ENCODE measurements at places on chromosomes 12 and 14.

GRCh38 chr14:63905370-63905769 lies 52.6 kb downstream of the SYNE2 start:
- DNase-seq = no peak

DNA sequence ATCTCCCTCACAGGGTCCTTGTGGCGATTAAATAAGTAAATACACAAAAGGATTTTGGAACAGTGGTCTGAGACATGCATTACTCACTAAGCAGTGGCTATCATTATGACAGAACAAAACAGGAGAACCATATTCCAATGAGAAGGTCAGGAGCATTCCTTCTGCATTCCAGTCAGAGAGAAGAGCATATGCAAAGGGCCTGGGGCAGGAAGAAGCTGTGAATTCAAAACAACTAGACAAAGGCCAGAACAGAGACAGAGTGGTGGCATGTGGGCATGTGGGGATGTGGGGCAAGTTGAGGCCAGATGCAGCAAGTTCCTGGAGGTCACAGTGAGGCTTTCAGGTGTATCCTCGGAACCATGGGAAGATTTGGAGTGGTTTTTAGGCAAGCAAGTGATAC lies 70.1 kb upstream of the VRK1 start:
- no peak for DNase-seq

GRCh38 chr14:70257526-70257925 lies 68.8 kb upstream of the SLC8A3 start:
- DNase-seq = no peak

GRCh38 chr14:36618641-36619040 lies 36.2 kb upstream of the NKX2-8 start:
- no peak for DNase-seq

DNA sequence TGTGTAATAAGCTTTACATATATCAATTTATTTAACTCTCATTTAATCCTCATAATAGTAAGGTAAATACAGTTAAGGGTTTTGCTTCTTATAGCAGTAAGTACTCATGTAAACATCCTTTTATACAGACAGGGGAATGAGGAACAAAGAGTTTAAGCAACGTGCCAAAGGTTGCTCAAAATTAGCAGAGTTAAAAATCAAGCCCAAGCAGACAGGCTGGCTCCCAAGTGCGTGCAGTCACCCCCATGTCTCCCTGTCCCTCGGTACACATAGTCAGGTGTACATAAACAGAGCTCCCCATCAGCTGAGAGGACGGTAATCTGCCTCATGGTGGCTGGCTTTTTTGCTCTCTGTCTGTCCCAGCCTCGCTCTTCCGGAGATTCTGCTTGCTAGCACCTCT lies 126.4 kb downstream of the DERA start:
- DNase-seq = no peak

DNA sequence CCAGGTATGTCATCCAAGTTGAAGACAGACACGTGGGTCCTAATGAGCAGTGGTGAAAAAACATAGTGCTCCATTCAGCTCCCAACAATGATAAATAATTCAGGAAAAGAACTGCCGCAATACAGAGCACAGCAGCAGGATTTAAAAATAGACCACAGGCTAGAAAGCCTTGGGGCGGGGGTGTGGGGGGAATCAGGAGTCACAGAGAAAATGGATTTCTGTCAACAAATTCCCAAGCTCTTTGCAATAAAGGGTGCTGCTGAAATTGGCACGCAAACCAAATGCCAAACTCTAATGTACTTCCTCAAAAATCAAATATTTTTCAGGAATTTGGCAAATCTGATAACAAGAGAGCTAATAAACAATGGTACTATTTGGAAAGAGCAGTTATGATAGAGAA lies 58.6 kb downstream of the R3HDM2 start:
- no peak for DNase-seq

DNA sequence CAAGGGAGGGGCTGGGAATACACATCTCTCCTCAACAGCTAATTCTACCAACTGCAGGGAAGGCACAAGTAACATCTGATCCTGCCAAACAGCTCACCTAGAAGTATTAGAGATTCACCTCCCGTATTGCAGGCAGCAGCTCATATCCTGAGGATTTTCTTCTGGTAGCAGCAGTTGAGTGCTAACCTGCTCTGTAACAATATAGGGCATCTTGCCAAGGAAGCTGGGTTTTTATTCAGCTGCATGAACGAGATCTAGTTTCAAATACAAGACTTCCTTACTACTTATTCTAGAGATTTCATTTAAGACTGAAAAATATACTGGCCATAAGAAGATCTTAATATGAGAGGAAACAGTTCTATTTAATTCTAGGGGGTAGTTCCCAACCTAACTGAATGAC lies 261.4 kb upstream of the USP15 start:
- no peak for DNase-seq

- no peak for DNase-seq
Measured at GRCh38 chr12:102526656-102527055, 46.3 kb upstream of the IGF1 start.

GRCh38 chr12:117041798-117042170 lies 57.4 kb downstream of the TESC start:
- no peak for DNase-seq

DNA sequence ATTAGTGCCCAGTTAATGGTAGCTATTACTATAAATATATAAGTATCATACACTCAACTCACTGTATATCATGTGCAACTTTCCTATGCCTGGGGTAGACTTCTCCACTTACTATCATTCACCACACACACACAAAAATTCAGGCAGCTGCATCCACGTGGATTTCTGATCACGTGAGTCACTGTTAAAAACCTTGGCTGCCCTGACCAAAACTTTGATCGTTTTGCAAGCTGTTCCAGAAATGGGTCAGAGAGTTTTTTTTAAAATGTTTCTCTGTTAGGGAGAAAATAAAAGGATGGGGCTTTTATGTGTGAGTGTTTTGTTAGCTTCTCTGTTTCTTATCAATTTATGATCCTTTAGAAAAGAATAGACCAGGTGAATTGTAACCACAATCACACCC lies 198.2 kb upstream of the CNOT2 start:
- DNase-seq = no peak

GRCh38 chr12:128025589-128026245 lies 241.3 kb upstream of the TMEM132C start:
- no peak for DNase-seq
